LoVo (cell line): ENCODE measurements at places on chromosomes 6 and 20.

DNA sequence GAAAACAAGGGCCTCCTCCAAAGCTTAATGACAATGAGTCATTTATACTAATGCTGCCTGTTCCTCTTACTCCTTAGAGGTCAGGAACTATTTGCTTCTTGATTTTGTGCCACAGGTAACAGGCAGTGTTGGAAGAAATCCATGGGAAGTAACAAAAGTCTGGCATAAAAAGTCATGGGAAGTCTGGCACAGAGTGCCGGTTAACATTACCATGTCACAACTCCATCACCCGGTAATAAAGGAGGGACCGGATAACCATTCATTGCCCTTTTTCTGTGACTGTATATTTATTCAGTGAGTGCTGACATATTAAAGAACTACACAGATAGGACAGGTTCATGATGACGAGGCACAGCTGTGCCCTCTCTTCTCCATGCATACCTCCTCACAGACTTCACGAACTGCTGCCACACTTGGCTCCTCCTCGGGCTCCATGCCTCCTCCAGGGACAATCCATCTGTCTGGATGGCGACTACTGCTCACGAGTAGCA lies 50.9 kb downstream of the NUDT3 start:
- no peak for DNase-seq

- DNase-seq: no peak
Observed at GRCh38 chr6:80541886-80542285, 435.4 kb downstream of the BCKDHB start.

- no peak for DNase-seq
Observed at GRCh38 chr20:63363981-63364561, 2.9 kb upstream of the CHRNA4 start.

GRCh38 chr6:147055821-147056392 lies 148.3 kb upstream of the STXBP5 start:
- DNase-seq: no peak

DNA sequence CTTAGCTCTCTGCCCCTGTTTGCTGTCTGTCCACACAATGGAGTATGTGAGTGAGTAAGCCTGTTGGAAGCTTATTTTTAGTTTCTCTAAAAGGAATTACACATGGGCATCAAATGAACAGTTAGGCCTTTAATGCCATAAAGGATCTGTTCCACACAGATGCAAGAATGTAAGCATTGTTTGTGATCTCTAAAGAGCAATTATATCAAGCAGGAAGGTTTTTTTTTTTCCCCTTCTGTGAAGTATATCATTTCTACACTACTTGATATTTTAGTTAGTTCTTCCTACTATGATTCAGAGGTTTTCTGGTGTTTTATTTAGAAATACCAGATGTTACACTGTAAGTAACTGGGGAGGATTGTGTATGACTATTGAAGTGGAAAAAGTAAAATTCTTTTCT lies 627.5 kb downstream of the COL12A1 start:
- no peak for DNase-seq

- peak; percentile 62 for DNase-seq
Observed at GRCh38 chr6:27297857-27298730, 14.0 kb downstream of the POM121L2 start.

DNA sequence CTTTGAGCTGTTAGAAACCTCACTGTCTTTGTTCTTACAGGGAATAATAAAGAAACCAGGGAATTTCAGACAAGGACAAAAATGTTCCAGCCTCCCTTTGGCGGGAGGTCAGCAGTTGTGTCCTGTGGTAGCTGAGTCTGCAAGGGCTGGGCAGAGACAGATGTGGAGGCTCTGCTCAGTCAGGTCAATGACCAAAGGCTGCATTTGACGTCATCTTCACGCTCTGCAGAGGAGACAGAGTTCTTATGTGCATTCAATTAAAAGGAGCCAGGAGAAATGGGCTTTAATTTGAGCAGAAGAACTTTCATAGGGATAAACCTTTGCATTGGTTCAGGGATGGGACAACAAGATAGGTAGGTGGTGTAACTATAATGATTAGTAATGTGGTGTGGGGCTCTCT lies 45.1 kb upstream of the FOXA2 start:
- no peak for DNase-seq

DNA sequence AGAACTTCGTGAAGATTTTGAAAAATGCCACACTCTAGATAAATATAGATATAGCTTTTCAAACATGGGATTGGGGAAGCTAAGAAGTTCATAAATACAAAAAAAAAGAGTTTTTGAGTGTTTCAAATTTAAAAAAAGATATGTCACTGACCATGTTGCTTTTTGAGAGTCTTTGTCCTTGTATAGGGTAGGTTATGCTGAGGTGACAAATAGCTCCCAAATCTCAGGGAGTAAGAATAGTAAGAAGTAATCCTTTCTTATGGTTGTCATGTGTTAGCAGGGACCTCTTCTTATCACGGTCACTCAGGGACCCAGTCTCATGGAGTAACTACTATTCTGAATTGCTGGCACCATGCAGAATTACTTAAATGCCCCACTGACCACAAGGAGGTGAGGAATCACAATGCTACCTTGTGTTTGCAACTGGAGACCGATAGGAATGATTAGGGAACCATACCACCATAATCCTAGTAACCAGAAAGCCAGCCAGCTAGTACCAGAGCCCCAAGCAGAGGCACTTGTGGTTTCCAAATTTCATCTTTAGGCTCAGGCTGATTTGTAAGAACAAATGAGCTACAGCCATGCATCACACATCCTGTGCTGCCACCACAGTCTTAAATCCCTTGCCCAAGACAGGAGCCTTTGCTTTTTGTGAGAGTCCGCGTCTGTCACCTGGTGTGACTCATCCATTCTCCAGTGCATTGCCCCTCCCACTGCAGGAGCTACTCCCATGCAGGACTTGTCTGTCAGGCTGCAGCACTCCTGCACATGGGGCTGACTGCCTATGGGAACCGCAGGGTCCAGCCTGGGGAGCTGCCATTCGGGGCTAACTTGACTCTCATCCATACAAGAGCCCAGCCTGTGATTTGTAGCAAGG lies 42.4 kb upstream of the ADGRF4 start:
- DNase-seq: peak; percentile 61

DNA sequence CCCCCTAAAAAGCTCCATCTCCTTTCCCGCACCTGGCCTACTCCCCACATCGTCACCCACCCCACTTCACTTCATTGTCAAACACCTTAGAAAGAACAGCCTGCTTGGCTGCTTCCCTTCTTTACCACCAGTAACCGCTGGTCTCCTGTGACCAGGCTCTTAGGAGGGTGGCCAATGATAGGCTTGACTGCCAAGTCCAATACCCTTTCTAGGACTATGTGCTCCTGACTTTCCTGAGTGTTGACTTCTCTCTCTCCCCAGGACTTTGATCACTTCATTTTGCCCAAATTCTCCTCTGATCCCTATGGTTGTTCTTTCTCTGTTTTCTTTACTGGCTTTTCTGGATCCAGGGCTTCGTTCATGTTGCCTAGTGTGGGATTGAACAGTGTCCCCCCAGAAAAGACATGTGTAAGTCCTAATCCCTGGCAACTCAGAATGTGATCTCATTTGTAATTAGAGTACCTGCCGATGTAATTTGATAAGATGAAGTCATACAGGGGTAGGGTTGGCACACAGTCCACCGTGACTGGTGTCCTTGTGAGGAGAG lies 254.0 kb downstream of the GMDS start:
- DNase-seq: no peak

- DNase-seq: no peak
Observed at GRCh38 chr6:25449774-25450173, 170.6 kb downstream of the CARMIL1 start.

DNA sequence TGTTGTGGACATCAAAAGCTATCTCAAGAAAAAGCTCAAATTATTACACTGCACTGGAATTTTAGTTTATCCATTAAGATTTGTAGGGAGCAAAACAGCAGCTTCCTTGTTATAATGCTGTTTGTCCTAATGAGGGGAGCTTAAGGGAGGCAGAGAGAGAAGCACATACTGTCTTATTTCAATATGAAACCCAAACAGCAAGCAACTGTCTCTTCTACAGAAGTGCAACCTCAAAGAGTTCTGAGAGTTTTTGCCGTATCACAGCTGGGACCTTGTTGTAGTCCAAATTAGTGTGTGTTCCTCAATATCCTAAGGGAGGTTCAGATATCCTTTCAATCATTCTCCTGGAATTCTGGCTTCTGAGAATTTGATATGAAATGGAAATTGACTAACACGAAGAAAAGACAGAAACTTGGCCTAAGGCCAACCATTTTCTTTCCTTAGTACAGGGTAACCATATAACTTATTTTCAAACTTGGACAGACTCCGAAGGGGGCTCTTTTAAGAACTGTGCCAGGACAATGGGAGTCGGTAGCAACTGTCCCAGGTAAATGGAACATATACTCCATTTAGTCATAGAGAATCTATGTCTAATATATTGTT lies 149.3 kb upstream of the CCN2 start:
- DNase-seq: no peak

DNA sequence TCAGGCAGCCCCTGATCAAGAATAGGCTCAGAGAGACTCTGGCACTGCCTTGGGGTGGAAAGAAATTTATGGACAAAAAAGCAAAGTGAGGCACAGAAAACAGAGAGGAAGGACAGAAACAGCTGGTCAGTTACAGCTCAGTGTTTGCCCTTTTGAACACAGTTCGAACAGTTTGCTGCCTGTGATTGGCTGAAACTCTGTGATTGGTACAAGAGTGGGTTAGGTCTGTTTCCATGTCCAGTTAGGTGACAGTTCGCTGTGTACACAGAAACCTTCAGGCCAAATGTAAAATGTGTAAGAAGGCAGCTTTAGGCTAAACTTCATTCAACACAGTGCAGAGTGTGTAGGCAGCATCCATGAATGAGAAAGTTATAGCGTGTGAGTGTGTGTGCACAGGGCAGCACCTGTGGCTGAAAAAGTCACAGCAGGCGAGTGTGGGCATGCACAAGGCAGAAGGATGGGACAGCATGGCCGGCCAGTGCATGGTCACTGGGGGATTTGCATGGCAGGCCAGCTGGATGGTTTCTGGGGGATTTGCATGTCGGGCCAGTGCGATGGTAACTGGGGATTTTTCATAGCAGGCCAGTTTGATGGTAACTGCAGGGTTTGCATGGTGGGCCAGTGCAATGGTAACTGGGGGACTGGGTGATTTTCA lies 75.4 kb upstream of the FRMD1 start:
- no peak for DNase-seq

GRCh38 chr6:129894921-129895320 lies 33.8 kb upstream of the TMEM244 start:
- no peak for DNase-seq

DNA sequence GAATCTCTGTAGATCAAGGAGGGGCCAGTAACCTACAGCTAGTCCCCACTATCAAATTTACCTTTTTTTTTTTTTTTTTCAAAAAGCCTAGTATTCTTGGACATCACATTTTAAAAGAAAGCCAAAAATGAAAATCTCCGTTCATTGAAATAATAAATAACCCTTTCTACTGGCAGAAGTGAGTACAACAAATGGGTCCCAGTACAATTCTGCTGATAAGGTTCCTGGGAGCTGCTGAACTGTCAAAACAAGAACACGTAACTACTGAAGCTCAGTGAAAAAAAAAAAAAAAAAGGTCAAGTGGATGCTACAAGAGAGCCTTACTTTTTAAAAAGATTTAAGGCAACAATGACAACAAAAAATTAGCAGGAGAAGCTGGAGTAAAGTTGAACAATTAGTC lies 464.9 kb downstream of the EPM2A start:
- no peak for DNase-seq

GRCh38 chr6:89140347-89141156 lies 5.3 kb upstream of the PM20D2 start:
- DNase-seq: peak; percentile 54

GRCh38 chr6:10194816-10195672 lies 219.8 kb downstream of the TFAP2A start:
- peak; percentile 41 for DNase-seq

- DNase-seq: no peak
Observed at GRCh38 chr6:54173089-54173488, 61.8 kb downstream of the MLIP start.

DNA sequence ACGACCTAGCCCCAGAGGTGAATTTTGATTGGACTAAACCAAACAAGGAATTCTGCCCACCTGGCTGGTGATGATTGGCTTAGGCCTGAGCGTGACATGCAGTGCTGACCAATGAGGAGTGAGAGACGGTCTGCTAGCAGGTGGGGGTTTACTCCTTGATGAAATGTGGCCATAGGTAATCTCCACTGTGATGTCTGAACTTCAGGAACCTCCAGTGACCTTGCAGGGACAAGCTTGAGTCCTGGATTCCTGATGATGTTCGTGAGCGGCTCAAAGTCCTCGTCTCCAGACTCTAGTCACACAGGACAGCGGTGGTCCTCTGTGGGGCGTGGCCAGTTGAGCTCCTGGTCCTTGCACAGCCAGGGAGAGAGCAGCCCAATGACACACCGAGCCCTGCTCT lies 8.4 kb downstream of the VSX1 start:
- no peak for DNase-seq

DNA sequence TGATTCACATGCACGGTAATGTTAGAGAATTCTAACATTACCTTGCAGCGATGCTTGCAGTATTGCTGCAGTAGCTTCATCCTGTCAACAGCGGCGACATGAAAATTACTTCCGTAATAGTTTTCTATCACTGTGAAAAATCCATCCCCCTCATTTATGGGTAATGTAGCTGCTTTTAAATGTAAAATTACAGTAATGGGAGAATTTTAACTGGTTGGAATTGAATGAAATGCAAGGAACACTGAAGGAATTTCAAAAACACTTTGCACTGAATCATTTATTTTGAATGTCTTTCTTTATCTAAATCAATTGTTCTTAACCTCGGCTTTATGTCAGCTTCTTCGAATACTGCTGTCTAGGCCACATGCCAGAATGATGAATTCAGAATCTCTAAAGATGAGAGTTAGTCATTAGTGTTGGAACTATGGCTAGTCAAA lies 102.4 kb upstream of the HIVEP1 start:
- no peak for DNase-seq

DNA sequence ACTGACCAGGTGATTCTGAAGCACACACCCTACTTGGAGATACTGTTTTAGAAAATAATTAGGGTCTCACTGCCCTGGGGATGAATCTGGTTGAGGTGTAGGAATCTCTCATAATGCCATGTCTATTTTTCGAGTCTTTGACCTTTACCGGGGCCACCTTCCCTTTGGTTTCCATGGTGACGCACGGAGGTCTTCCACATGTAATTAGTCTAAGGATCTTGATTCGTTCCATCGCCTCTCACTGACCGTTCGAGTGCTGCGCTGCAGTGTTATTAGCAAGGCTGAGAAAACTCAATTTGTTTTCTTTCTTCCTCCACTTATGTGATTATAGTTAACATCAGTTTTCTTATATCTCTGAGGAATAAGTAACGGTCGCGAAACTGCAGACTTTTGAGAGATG lies 144.3 kb upstream of the SPACA1 start:
- no peak for DNase-seq

DNA sequence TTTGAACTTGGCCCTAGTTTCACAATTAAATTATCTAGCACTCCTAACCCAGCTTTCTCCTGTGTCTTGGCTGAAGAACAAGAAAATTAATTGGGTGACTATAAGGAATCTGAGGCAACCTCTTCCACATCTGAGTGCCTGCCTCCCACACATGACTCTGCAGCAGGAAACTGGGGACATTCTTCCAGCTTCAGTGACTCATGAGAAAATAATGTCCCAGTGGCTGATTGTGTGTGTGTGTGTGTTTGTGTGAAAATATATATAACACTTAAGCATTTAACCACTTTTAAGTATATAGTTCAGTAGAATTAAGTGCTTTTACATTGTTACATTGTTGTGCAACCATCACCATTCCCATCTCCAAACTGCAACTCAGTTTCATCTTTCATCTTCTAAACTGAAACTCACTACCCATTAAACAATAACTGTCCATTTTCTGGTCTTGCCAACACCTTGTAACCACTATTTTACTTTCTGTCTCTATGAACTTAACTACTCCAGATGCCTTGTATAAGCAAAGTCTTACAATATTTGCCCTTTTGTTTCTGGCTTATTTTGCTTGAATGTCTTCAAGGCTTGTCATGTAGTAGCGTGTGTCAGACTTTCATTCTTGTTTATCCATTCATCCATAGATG lies 8.7 kb downstream of the TRIM38 start:
- DNase-seq: peak; percentile 42
